ENCODE measurements at places on chromosomes 7 and 10. TPM values are rescaled to one million over a fixed set of nuclear protein-coding genes. Genes with fewer than 3 reads are reported as not detected.

HGF gene
- total RNA-seq = 194 TPM

POM121 gene
- total RNA-seq = 6.3 TPM

VENTX gene
- not detected for total RNA-seq

CACNB2 gene
- total RNA-seq = 2.1 TPM

TAC1 gene
- not detected for total RNA-seq

GRCh38 chr7:82700741-82701140 lies 257.2 kb upstream of the CACNA2D1 start:
- no peak for DNase-seq

DNA sequence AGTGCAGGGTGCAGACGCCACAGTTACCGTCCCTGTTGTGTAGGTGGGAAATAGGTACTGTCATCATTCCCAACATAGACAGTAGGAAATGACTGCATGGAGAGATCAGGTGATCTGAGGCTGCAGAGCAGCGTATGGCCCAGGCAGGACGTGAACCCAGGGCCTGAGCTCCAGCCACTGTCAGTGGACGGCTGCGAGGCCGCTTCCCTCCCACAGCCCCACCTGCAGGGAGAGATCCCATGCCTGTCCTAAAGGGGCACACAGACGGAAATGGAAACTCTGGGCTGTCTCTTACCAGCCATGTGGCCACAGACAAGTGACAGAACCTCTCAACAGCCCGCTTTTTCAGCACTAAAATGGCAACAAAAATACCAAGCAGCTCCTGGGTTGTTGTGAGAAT lies 44.5 kb upstream of the MNX1 start:
- no peak for DNase-seq

GRCh38 chr7:51569581-51569980 lies 253.0 kb upstream of the COBL start:
- DNase-seq = no peak

Measured in fibroblast of the aortic adventitia (primary cell).